ENCODE measurements at places on chromosomes 2 and 18.

GRCh38 chr2:173058097-173058496 lies 17.5 kb upstream of the MAP3K20 start:
- DNase-seq, result no peak

- DNase-seq, result no peak
These were observed 115.0 kb downstream of the CELF4 start for GRCh38 chr18:37450434-37451132.

DNA sequence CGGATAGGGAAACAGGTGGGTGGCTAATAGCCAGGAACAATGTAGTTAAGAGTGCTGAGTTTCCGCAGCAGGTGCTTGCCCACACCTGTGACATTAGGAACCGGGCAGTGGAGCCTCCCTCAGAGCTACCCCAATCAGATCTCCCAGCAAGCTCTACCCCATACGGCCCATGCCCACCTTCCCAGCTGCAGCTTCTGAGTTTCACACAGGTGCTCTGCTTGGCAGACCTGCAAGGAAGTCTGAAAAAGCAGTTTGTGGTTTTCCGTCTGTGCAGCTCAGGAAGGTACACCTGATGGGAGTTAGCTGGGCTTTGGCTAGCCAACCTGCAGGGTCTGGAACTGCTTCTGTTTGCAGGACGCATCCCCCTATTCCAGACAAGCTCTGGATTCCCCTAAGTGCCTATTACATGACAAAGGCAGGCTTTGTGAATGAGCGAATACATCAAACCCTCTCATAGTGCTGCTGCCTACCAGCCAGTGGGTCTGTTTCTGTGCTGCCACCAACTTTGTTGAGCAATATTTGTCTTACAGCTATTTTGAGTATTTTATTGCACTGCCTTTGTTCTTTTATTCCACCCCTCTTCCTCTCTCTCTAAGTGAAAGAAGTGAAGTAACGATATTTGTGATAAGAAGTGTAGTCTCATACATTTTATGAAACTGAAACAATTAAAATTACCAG lies 24.7 kb upstream of the CEP68 start:
- DNase-seq, result no peak

GRCh38 chr18:46771141-46771540 lies 14.3 kb upstream of the ST8SIA5 start:
- DNase-seq, result no peak

GRCh38 chr2:19802086-19802841 lies 99.5 kb downstream of the TTC32 start:
- DNase-seq, result no peak

- no peak for DNase-seq
These were observed 97.2 kb downstream of the AGPS start for GRCh38 chr2:177489719-177490301.

- DNase-seq, result no peak
These were observed 31.3 kb downstream of the NPHP1 start for GRCh38 chr2:110173523-110173922.

DNA sequence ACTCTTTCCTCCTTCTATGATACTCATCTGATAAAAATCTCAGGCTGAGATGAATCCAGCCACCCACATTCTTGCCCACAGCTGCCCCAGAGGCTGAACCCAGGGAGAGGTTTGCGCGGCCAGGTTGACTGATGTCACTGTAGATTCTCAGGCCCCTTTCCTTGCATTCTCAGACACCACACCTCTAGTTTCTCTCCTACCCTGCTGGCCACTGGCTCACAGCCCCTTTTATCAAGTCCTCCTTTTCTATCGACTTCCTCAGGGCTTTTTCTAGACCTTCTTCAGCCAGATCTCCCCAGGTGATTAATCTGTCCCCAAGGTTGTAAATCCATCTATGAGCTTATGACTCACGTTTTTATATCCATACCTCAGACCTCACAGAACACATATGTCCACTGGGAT lies 99.8 kb downstream of the TACR1 start:
- no peak for DNase-seq

- no peak for DNase-seq
These were observed 66.2 kb downstream of the CUL3 start for GRCh38 chr2:224518806-224519580.

DNA sequence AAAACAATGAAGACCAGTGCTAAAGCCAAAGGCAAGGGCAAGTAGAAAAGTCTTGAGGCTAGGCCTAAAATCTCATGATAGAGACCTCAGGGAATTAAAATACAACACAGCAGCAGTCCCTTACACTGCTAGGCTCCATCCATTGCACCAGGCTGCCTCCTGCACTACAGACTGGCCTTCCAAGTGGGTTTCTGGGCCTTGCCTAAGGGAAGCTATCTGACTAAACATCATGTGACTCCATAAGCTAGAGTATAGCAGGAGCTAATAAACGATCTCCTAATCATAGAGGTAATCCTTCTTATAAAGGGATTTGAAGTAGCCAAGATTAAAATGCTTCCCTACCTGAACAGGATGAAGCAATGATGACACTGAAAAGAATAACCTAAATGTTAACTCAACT lies 77.6 kb upstream of the NFU1 start:
- no peak for DNase-seq

- no peak for DNase-seq
These were observed 5.6 kb downstream of the PPP4R1 start for GRCh38 chr18:9608728-9609127.

DNA sequence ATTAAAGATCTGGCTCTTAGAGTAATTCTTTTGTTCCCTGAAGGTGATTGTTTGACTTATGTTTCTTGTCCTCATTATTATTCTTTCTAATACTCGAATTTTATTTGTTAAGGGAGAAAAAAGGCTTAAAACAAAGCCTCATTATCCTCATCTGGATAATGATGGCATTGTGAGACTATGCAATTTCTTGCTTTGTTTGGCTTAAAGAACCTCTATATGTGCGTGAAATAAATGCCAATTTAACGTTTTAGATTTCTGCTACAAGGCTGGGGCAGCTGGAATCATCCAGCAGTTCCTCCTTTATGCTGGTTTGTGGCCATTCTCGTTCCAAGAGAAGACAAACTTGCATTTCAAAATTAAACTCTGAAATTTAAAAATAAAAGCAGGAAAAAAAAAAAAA lies 4.9 kb upstream of the DPYSL5 start:
- no peak for DNase-seq

- DNase-seq, result no peak
These were observed 27.3 kb downstream of the VAPA start for GRCh38 chr18:9941103-9941502.

- DNase-seq, result no peak
These were observed 65.4 kb downstream of the PLA2R1 start for GRCh38 chr2:159996792-159997546.

DNA sequence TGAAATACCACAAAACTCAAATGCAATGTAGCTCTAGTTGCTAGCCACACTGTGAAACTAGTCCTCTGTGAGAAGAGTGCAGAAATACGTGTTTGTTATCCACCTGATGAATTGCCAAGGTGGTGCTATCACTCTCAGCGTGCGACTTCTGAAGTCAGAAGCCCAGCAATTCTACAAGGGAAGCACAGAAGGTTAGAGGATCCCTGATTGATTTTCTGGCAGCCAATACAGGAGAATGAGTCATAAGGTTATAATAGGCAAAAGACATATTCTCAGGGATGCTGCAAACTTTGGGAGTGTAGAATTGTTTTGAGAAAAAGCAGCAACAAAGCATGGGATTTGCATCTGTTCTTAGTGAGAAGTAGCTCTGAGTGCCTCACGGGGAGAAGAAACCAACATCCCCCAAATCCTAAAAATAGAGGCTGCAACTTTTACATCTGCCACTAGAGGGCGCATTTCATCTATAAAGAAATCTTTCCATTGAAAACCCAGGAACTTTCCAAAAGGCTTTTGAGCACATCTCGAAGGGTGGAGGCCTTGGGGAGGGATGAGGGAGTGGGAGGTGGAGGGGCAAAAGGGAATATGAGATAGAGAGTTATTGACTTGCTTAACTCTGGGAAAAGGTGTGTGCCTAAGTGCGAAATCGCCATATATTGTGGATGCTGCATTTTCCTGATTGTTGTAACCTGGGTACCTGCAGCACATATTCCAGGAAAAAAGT lies 78.0 kb downstream of the TMEM182 start:
- DNase-seq, result no peak

GRCh38 chr2:181140928-181141327 lies 160.5 kb downstream of the UBE2E3 start:
- no peak for DNase-seq

GRCh38 chr2:133674066-133674432 lies 105.8 kb upstream of the NCKAP5 start:
- DNase-seq, result no peak

- DNase-seq, result no peak
These were observed 254.4 kb downstream of the ERBB4 start for GRCh38 chr2:212284166-212284565.

DNA sequence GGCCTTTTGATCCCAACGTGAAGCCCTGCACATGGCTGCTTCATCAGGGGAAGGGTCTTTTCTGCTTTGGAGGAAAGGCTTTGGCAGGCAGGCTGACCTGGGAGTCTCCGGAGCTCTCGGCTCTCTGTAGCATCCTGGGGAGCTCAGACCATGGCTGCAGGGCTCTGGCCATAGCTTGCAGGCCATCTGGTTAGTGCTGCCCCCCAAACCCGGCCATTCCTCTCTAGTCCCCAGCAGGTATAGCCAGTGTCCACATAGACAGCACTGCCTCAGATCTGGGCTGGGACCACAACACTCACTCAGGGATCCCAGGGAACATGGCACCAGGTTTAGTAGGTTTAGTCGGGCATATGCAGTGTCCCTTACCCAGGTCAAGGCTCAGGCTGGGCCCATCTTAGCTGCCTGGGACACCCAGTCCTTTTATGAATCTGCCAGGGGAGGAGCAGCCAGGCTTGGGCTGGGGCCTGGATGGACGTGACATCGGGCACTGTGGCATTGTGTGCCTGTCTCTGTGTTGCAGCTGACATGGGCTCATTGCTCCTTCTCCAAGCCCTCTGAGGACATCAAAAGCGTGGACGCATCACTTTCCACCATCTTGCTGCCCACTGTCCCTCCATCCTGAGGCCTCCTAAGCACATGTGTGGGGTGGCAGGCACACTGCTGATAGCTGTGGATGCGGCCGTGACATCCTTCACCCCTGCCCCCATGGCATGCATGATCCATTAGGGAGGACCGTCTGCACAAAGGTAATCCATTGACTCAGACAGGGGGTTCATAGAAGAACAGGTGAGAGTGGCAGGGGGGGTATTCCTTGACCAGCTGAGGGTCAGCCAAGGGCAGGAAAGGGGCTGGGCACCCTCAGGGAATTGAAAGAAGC lies 19.2 kb upstream of the GPR35 start:
- DNase-seq, result no peak

DNA sequence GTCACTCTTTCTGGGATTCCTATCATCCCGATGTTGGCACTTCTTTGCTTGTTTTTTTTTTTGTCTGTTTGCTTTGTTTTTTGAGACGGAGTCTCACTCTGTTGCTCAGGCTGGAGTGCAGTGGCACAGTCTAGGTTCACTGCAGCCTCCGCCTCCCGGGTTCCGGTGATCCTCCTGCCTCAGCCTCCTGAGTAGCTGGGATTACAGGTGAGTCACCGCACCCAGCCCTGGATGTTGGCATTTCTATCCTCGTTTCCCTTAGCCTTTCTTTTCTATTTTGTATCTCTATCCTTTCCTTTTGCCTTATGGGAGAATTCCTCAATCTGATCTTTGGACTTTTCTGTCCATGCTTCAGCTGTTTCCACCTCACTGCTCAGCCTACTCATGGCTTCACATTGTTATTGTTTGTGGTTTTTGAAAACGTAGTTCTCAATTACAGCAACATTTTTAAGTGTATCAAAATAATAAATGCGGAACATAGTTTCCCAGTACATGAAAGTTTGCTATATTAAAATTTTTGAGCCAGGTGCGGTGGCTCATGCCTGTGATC lies 62.1 kb upstream of the ZNF516 start:
- no peak for DNase-seq

DNA sequence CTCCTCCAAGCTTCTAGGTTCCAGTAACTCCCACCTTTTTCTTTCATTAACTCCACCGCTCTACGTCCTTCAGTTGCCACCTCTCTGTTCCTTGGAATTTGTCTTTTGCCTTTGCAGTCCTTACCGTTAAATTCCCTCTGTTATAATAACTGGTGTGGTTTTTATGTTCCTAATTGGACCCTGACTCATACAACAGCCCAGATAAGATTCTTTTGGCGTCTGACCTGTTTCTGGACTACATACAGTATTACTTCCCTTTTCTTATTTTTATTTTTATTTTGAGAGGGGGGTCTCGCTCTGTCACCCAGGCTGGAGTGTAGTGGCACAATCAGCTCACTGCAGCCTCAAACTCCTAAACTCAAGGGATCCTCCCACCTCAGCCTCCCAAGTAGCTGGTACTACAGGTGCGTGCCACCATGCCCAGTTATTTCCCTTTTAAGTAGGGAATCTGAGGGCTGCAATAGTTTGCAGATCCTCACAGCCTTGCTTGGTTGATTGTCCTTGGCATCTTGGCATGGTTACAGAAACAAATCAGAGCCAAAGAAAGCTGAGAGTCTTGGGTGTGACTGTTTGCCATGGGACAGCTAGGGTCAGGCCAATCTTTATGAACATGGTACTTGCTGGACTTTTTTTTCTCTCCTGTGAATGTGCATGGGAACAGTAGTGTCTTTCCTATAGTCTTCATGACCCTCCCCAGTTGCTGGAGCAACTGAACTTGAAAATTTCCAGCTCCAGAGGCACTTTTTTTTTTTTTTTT lies 22.0 kb downstream of the TCF23 start:
- DNase-seq, result no peak

All from omental fat pad (tissue), 4 donors.